SK-N-SH treated with all-trans-retinoic acid at 6 μM for 48 hours (cell line): ENCODE measurements at places on chromosomes 16 and 17.

DNA sequence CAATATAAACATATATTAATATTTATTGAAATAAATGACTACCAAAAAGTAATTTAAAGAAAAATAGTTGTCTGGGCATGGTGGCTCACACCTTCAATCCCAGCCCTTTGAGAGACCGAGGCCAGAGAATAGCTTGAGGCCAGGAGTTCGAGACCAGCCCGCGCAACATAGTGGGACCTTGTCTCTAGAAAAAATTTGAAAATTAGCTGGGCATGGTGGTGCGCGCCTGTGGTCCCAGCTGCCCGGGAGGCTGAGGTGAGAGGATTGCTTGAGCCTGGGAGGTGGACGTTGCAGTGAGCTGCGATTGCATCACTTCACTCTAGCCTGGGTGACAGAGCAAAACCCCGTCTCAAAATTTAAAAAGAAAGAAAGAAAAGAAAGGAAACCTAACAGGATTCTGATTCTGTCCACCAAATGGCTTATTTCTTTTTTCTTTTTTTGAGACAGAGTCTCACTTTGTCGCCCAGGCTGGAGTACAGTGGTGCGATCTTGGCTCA is 3.4 kb upstream of the BPTF start:
- ATAC-seq: no peak

- no peak for ATAC-seq
Observed at GRCh38 chr17:58388302-58389190, 28.8 kb downstream of the RNF43 start.

DNA sequence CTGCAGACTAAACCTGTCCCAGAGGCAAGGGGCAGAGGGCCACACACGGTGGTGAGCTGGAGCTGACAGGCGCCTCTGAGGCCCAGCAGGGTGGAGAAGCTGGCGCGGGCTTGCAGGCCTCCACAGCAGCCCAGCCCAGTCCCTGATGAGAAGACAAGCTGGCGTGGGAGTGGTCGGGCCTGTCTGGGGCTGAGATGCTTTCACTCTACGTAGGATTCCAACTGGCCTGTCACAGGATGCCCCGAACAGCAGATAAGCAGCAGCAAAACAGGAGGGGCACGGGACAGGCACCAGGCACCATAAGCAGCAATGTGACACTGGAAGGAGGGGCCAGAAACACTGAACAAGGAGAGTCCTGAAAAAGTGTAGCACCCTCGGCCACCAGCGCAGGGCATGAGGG is 40.1 kb downstream of the PEMT start:
- peak; percentile 55; the same call in 2 of the 3 replicates for ATAC-seq

DNA sequence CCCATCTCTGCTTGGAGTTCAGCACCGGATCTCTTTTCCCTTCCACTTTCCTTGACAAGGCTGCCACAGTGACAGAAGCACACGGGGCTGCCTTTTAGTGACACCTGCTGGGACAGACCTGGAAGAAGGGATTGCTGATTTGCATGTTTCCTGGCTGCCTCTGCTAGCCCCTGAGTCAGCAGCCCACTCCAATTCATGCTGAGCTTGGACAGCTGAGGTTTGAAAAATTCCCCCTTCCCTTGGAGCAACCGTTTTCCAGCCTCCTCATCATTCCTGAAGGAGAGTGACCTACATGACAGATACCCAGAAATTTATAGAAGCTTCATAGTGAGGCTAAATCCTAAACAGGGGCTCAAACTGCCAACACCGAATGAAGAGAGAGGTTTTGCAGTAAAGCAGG is 18.8 kb upstream of the RBL2 start:
- ATAC-seq: no peak; the same call in 2 of the 3 replicates

DNA sequence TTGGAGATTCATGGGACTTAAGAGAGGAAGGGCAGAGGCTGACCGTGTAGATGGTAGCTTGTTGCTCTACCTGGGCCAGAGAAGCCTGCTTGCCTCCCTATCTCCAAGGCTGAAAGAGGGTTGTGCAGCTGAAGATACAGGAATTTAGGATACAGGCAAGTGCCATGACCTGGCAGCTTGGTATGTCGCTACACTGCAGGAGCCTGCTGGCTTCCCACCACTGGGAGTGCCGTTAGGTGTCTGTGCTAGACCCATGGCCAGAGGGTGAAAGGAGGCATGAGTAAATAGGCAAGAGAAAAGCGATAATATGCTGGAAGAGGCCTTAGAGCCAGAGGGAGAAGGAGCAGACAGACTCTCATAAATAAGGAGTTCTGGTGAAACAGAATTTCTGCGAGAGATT is 10.6 kb downstream of the NAA60 start:
- ATAC-seq: no peak

DNA sequence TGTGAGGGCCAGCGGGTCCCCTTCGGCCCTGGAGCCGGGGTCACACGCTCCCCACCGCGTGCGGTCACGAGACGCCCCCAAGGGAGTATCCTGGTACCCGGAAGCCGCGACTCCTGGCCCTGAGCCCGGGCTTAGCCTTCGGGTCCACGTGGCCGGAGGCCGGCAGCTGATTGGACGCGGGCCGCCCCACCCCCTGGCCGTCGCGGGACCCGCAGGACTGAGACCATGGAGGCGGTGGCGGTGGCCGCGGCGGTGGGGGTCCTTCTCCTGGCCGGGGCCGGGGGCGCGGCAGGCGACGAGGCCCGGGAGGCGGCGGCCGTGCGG is at the start of gene NAGLU:
Gene NAGLU (plus strand): TSS at position 194 of the 324 bp plus-strand sequence. CDS start 32 bp downstream, at position 226.
- ATAC-seq: peak; percentile 85

DNA sequence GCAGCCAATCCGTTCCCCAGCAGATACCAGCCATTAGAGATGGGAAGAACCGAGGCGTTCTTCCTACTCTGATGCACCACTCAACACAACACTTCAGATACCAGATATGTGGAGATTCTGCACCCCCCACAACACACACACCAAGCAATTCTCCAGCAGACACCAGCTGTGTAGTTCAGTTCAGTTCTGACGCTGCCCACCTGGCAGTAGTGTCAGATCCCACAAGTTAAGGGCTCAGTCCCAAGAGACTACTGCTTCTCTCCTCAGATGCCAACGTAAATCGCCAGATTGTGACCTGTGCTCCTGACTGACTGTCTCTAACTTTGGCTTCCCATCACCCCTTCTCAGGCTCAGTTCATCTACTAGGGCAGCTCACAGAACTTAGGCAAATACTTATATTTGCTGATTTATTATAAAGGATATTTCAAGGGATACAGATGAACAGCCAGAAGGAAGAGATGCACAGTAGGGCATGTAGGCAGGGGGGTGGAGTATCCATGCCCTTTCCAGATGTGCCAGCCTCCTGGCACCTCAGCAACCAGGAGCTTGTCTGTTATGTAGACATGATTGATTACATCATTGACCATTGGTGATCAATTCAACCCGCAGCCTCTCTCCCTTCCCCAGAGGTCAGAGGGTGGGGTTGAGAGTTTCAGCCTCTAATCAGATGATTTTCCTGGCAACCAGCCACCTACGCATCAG is 110.6 kb downstream of the PRKCA start:
- no peak for ATAC-seq

DNA sequence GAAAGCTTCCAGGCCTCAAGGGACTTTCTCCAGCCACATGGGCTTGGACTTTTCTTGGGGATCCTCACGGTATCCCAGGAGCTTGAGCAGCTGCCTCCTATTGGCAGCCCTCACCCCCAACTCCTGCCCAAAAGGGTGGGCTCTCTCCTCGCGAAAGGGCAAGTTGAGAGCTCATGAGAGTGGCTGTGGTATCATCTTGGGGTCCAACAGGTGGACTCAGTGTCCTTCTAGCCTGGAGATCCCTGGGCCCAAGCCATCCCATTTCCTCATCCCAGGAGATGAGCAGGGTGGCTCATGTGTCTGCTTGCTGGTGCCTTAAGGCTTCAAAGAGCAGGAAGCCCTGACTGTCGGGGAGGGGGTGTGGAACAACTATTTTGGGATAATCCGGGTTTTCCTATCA is 17.7 kb downstream of the TBX4 start:
- no peak for ATAC-seq
